Urinary bladder (tissue), 4 donors: ENCODE measurements at places on chromosomes 1 and 21. TPM values are rescaled to one million over a fixed set of nuclear protein-coding genes. Genes with fewer than 3 reads are reported as not detected.

PTPN7 gene
- 1.2 TPM for total RNA-seq

LCE1B gene
- not detected for total RNA-seq

JAM2 gene
- total RNA-seq, result 62.1 TPM

ZNF678 gene
- total RNA-seq, result 54.9 TPM

CASZ1 gene
- 10.6 TPM for total RNA-seq

GOLT1A gene
- total RNA-seq, result 2.1 TPM

CDKN2C gene
- total RNA-seq, result 16.9 TPM

DCDC2B gene
- total RNA-seq, result not detected

DENND1B gene
- 50.8 TPM for total RNA-seq

CRYBG2 gene
- total RNA-seq, result 1.5 TPM

PAQR6 gene
- total RNA-seq, result 0.79 TPM

BRINP3 gene
- 10.8 TPM for total RNA-seq

RC3H1 gene
- total RNA-seq, result 43.3 TPM

LIN28A gene
- total RNA-seq, result not detected

KRTAP19-3 gene
- not detected for total RNA-seq

COL6A1 gene
- 678 TPM for total RNA-seq

CHAF1B gene
- 2.5 TPM for total RNA-seq

BMP8B gene
- 1.6 TPM for total RNA-seq

SETD4 gene
- 33.9 TPM for total RNA-seq

CSRP1 gene
- 719 TPM for total RNA-seq

ATP6V1G3 gene
- total RNA-seq, result not detected

KCNE1 gene
- total RNA-seq, result 0.11 TPM

GJA9 gene
- 0.16 TPM for total RNA-seq

OPRD1 gene
- total RNA-seq, result 0.05 TPM

CLCNKB gene
- total RNA-seq, result 0.95 TPM

RIMKLA gene
- 0.69 TPM for total RNA-seq

DFFB gene
- total RNA-seq, result 8.5 TPM

PCP4 gene
- total RNA-seq, result 14.2 TPM

GUCA2B gene
- total RNA-seq, result not detected

SPRR2D gene
- not detected for total RNA-seq

MPZ gene
- total RNA-seq, result 27.1 TPM

OR2G6 gene
- total RNA-seq, result not detected

TAS1R3 gene
- 0.48 TPM for total RNA-seq

ORC1 gene
- total RNA-seq, result 2.7 TPM

EPHB2 gene
- total RNA-seq, result 16.2 TPM

LYPD8 gene
- total RNA-seq, result not detected

MYBPH gene
- total RNA-seq, result 8.9 TPM
